ENCODE measurements at places on chromosomes 6 and 20. TPM values are rescaled to one million over a fixed set of nuclear protein-coding genes. Genes with fewer than 3 reads are reported as not detected.

DNA sequence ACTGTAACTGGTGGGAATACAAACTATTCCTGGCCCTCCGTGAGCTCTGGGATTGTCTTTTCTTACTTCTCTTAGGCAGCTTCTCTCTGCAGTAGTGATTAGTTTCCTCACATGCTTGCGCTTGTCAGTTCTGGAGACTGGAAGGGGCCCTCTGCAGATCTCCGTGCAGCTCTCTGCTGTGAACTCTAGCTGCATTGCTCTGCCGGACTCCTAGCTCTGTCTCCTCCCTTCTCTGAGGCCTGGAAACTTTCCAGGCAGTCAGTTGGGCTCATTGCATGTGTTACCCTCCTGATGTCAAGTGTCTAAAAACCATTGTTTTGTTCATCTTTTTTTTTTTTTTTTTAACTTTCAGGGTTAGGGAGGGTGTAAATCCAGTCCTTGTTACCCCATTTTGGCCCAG is 102.3 kb downstream of the CTNNBL1 start:
- H3K27me3 ChIP-seq, result no peaks in the 10 kb centered on the region
- no peak for DNase-seq
- no peaks in the 10 kb centered on the region for H3K4me1 ChIP-seq
- no peak overlapping the region for H3K4me3 ChIP-seq

GRCh38 chr20:63135411-63135810 is 80.5 kb downstream of the YTHDF1 start:
- H3K36me3 ChIP-seq, result no peaks in the 10 kb centered on the region
- no peak overlapping the region for H3K4me3 ChIP-seq
- DNase-seq, result peak; percentile 55
- no peaks in the 10 kb centered on the region for H3K4me1 ChIP-seq
- peaks cover 7% of the 10 kb centered on the region for H3K27me3 ChIP-seq
- no peak overlapping the region for H3K27ac ChIP-seq

DNA sequence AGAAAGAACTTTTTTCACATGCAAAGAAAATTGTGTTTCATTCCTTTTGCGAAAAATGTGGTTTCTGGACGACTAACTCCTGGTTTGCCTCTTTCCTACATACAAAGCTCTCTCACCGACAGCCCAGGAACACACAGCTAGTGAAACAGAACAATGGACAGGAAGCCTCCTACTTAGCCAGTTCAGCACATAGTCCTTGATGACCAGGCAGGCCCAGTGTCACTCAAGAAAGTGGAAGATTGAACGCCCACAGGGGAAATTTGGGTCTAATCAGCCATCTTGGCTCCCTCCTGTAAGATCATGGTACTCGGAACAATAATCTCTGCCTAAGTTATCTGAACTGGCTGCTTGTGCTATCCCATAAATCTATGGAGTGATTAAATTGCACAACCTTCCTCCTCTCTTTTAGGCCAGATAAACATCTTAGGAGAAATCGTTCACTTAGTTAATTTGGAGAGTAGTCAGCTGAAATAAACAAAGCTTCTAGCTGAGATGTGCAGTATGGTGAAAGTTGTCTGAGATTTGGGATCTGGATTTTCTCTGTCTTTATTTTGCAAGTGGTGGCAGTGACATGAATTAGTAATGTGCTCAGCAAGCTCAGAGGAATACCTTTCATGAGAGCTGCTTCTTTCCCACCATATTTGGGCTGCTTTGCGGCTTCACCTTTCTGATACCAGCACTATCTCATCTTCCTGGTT is 147.0 kb downstream of the MTFR2 start:
- no peak overlapping the region for H3K27ac ChIP-seq
- H3K36me3 ChIP-seq, result no peaks in the 10 kb centered on the region

DNA sequence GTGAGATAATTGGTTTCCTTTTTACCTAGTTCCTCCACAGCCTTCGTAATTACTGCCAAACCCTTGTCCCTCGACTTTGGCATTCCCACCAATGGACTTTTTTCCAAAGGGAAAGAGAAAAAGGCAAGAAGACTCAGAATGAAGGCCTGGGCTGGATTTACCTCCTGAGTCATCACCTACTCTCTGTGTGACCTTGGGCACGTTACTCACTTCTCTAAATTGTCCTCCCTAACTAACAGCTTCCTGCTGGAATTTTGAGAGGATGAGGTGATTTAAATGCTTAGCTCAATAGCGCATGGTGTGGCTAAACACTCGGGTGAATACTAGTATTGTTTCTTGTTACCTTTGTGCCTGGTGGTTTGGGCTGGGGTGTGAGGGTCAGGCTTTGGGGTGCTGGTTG is 146.6 kb downstream of the DHX35 start:
- H3K4me1 ChIP-seq, result no peaks in the 10 kb centered on the region
- no peak overlapping the region for H3K27ac ChIP-seq
- DNase-seq, result no peak
- H3K4me3 ChIP-seq, result no peak overlapping the region

DNA sequence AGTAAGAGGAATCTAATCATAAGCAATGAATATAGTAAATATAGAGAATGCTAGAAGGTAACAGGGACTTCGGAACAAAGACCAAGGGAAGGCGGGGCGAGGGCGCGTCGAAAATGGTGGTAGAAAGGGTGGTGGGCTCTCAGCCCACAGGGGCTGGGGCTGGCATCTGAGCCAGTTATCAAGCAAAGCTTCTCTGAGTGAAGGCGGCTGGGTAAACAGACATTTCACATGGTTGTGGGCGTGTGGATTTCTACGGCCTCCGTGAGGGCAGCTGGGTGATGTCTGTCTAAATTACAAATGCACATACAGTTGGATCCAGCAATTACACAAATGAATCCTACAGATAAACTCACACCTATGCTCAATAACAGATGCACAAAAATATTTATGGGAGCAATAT is 56.6 kb downstream of the TOX2 start:
- H3K27me3 ChIP-seq, result no peaks in the 10 kb centered on the region
- no peak overlapping the region for H3K27ac ChIP-seq
- DNase-seq, result no peak
- H3K36me3 ChIP-seq, result peaks cover 6% of the 10 kb centered on the region
- H3K4me1 ChIP-seq, result peaks cover 37% of the 10 kb centered on the region

DNA sequence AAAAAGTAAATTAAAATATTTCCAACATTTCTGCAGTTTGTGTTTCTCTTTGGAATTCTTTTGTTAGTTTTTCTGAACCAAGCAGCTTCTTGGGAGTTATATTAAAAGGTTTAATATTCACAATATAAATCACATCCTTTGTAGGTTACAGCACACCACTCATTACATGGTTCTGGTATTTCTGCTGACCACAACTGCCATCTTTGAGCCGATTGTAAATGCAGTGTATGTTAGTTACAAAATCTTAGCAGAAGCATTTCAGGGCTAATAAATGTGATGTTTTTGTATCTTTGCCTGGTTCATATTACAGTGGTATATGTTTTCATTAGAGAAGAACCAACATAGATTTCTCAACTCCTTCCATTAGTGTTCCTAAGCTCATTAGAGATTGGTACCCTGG is 19.1 kb upstream of the TSHZ2 start:
- DNase-seq, result no peak
- no peak overlapping the region for H3K4me3 ChIP-seq
- H3K36me3 ChIP-seq, result no peaks in the 10 kb centered on the region
- no peak overlapping the region for H3K27ac ChIP-seq
- no peaks in the 10 kb centered on the region for H3K4me1 ChIP-seq

- H3K4me1 ChIP-seq, result no peaks in the 10 kb centered on the region
- H3K4me3 ChIP-seq, result no peak overlapping the region
- no peak overlapping the region for H3K27ac ChIP-seq
- DNase-seq, result no peak
These were observed 89.4 kb downstream of the TBXT start for GRCh38 chr6:166078294-166078693.

DNA sequence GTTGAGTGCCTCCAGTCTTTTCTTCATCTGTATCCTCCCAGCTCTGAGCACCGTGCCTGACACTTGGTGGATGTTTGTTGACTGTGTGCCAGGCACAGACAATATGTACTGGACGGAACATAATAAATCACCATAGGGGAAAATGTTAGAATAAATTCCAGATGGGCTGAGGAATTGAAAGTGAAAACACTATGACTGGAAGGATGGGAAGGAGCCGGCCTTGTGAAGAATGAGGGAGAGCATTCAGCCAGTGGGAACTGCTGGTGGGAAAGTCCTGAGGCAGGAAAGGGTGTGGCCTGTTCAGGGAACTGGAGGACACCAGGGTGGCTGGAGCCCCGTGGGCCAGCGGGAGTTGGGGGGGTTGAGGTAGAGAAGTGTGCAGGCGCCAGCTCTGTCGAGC is 75.4 kb downstream of the MTHFD1L start:
- H3K4me3 ChIP-seq, result no peak overlapping the region
- peaks cover 59% of the 10 kb centered on the region for H3K36me3 ChIP-seq
- H3K4me1 ChIP-seq, result no peaks in the 10 kb centered on the region
- no peaks in the 10 kb centered on the region for H3K27me3 ChIP-seq
- DNase-seq, result no peak

NRN1 gene
- total RNA-seq, result 4.6 TPM

ABHD16B gene
- 0.16 TPM for total RNA-seq

HTR1E gene
- total RNA-seq, result not detected

HLA-DQA1 gene
- 0.32 TPM for total RNA-seq

RAET1G gene
- not detected for total RNA-seq
